Activated CD8-positive, alpha-beta memory T cell treated with anti-CD3 and anti-CD28 coated beads for 1 hour (primary cell): ENCODE measurements at places on chromosomes 7 and 10.

DNA sequence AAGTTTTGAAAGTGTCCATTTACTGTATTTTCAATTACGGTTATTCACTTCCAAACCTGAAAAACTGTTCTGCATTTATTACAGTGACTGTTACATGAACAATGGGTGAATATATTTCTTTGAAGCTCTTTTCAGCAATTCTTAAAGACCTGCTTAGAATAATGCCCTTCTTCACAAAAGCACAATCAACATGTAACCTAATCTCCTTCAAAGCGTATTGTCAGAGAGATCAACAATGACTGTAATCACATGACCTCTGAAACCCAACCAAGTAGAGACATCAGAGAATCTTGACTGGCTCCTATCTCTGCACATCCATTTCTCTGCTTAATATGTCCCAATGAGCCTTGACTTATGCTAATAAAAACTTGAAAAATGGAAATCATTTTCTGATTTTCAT is 126.7 kb downstream of the NRCAM start:
- no peak for DNase-seq

- peak; percentile 25 for DNase-seq
Measured at GRCh38 chr10:50622706-50623662, 772 bp downstream of the SGMS1 start.

GRCh38 chr7:33627741-33628140 is 277.6 kb upstream of the BMPER start:
- no peak for DNase-seq

- DNase-seq, result no peak
Measured at GRCh38 chr10:5404208-5405041, at the start of gene TUBAL3. Gene TUBAL3 (minus strand): TSS chr10:5404828. CDS start chr10:5404792, 36 bp downstream.

GRCh38 chr7:32051128-32051527 is 19.1 kb downstream of the PDE1C start:
- DNase-seq, result no peak

DNA sequence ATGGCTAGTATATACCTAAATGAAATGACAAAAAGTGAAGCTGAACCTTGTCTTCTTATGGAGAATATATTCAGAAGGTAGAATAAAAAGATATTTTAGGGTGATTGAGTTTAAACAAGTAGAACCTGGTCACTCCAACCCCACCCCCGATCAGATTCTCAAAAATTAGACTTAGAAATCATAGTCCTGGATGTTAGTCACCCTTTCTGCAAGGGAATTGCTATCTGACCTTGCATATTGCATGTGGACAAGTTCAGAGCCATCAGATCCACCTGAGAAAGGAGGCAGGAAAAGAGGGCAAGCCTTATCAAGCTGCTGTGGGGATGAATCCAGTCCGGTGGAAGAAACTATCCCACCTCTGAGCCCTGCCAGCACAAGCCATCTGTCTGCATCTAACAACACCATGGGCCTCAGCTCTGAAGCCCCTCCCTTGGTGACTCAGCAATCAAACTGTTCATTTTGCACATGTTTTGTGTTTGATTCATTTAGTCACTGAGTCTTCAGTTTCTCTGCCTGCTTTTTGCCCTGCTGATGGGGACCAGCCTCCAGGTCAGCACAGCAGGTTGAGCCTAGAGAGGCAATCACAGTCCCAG is 727.3 kb downstream of the AUTS2 start:
- no peak for DNase-seq

DNA sequence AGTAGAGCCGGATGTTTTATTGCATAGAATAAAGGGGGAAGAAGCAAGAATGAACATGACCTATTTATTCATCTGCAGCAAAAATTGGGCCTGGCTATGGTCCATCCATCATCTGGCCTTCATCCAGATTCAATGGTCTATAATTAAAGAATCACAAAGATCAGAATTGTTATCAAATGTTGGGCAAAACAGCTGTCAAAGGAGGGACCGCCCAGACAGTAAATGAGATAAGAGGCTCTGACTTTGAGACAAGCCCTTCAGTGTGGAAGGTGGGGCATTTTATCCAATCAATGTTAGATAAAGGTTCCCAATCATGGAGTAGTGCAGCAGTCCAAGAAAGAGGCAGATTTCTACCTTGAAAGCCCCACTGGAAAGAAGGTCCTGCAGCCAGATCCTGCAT is 153.5 kb downstream of the PARD3 start:
- DNase-seq, result no peak
